GM04504 (cell line): ENCODE measurements at places on chromosomes 3 and 15.

DNA sequence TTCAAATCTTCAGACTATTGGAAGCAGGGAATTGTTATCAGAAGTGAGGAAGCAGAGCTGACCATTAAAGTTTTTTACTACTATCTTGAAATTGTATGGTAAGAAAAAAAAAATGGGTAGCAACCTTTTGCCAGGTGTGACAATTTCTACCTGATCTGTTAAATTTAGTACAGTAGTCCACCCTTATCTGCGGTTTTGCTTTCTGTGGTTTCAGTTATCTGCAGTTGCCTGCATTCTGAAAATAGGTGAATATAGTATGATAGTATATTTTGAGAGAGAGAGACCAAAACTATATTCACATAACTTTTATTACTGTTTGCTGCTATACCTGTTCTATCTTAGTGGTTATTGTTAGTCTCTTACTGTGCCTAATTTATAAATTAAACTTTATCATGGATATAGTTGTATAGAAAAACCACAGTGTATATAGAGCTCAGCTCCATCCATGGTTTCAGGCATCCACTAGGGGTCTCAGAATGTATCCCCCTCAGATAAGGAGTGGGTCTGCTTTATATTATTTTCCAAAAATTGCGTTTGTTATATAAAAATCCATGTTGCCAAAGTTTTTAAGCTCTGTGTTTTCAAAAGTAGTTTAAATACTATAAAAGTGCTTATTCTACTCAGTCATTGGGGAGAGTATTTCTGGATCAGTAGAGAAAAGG, 69.9 kb downstream of the PTPRG start:
- no peak for DNase-seq

GRCh38 chr3:44918087-44918486, 43.7 kb downstream of the TGM4 start:
- no peak for DNase-seq

DNA sequence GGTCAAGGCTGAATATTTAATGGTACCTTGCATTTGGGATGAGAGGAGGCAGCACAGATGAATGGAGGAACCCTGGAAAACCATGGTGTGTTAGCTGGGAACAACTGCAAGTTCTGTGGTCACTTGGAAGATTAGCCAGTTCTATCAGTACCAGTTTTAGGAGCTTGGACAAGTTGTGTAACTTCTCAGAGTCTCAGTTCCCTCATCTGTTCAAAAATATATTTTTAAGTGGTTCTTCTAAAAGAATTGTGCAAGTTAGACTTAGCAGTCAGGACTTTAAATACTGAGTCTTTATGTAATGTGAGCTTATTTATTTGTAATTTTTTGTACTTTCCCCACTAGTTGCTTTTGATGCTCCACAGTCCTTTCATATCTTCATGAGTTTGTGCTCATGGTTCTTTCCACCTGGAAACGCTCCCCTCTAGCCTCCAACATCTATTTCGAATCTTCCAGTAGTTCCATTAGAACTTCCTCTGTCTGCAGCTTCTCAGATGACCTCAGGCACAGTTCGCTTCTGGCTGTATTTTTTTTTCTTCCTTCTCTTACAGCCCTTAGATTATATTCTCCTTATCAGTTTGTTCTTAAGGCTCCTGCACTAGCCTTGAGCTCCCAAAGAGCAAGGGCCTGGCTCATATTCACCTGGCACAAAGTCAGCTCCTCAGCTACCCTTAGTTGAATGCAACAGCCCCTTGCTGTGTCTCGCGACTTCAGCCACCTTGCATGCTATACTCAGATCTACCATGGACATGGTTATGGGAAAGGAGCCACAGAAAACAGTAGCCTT, 27.1 kb downstream of the ITPR1 start:
- no peak for DNase-seq

DNA sequence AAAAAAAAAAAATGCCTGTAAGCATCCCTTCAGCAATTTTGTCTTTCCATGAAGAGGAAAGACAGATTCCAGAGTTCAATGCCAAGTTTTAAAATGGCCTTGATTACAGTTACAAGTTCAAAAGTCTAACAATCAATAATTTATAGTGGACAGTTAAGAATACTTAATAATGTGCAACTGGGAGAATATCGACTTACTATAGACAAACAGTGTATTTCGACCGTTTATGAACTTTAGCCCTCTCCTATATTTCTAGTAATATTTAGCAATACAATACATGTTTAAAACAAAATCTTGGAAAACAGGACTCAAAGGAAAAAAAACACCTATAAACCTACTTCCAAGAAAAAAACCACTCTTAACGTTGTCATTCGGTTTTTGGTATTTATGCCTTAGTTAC, 1.5 kb downstream of the PBRM1 start:
- DNase-seq: no peak
